Thymus (tissue), 14 donors: ENCODE measurements at places on chromosomes 3 and 15.

DNA sequence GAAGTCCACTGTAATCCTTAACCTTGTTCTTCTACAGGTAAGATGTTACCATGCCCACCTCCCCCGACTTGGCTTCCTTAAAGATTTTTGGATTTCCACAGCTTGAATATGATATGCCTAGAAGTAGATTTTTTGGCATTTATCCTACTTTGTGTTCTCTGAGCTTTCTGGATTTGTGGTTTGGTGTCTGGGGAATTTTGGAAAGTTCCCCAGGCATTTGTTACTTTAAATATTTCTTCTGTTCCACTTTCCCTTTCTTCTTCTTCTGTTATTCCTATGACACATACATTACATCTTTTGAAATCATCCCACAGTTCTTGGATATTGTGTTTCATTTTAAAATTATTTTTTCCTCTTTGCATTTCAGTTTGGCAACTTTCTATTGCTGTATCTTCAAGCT lies 122.1 kb upstream of the TMEM108 start:
- no peak for DNase-seq
- no peak overlapping the region for H3K27ac ChIP-seq
- H3K27me3 ChIP-seq = no peaks in the 10 kb centered on the region
- no peaks in the 10 kb centered on the region for H3K4me1 ChIP-seq
- no peaks in the 10 kb centered on the region for H3K36me3 ChIP-seq

GRCh38 chr3:83224101-83224868 lies 1462.8 kb upstream of the GBE1 start:
- H3K27me3 ChIP-seq = no peaks in the 10 kb centered on the region
- H3K27ac ChIP-seq = no peak overlapping the region
- no peaks in the 10 kb centered on the region for H3K36me3 ChIP-seq

DNA sequence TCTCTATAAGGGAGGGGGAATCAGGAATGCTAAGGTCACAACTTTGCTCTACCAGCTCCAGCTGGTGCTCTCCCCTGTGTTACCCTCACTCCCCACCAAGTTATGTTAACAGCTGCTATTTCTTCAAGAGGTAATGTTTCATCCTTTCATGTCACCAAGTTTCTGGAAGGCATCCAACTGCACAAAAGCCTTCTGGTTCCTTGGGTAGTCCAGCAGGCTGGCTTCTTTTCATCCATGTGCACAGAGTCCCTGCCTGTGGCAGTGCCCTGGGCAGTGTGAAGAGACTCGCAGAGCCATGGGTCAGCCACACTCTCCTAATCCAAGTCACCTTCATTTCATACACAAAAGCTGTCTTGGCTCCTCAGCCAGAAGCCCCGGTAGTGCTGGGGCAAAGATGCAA lies 737.5 kb upstream of the LMCD1 start:
- H3K4me1 ChIP-seq = no peaks in the 10 kb centered on the region
- no peak overlapping the region for H3K4me3 ChIP-seq
- no peaks in the 10 kb centered on the region for H3K27me3 ChIP-seq
- DNase-seq = no peak
- no peak overlapping the region for H3K27ac ChIP-seq

DNA sequence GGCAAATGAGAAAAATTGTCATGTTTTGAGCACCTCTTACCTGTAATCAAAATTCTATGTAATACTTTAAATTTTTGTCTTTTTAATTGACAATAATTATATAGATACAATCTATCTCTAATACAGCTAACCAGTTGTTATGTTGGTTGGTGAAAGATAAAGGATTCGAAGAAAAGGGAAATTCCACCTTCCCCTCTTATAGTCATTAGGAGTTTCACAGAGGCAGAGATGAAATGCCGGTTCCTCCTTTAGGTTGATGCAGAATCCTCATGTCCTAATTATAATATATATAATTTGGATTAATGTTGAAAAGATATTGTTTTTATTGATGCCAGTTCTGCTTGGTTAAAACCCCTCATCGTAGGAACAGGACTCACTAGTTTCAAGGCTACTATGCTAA lies 67.1 kb downstream of the LRCH3 start:
- no peak for DNase-seq
- no peak overlapping the region for H3K27ac ChIP-seq
- H3K36me3 ChIP-seq = peaks cover 31% of the 10 kb centered on the region

GRCh38 chr15:75895731-75896130 lies 7.9 kb upstream of the FBXO22 start:
- DNase-seq = no peak
- no peak overlapping the region for H3K4me3 ChIP-seq
- H3K4me1 ChIP-seq = no peaks in the 10 kb centered on the region
- H3K27ac ChIP-seq = no peak overlapping the region

GRCh38 chr15:57705746-57706404 lies 639 bp upstream of the POLR2M start:
- H3K27ac ChIP-seq = peak overlapping the region; percentile 88
- peaks cover 6% of the 10 kb centered on the region for H3K27me3 ChIP-seq
- H3K36me3 ChIP-seq = peaks cover 18% of the 10 kb centered on the region
- H3K4me3 ChIP-seq = peak overlapping the region; percentile 82

- H3K27me3 ChIP-seq = peaks cover 8% of the 10 kb centered on the region
- DNase-seq = no peak
- H3K4me3 ChIP-seq = no peak overlapping the region
These were observed 36.3 kb upstream of the MASP1 start for GRCh38 chr3:187327845-187328244.

DNA sequence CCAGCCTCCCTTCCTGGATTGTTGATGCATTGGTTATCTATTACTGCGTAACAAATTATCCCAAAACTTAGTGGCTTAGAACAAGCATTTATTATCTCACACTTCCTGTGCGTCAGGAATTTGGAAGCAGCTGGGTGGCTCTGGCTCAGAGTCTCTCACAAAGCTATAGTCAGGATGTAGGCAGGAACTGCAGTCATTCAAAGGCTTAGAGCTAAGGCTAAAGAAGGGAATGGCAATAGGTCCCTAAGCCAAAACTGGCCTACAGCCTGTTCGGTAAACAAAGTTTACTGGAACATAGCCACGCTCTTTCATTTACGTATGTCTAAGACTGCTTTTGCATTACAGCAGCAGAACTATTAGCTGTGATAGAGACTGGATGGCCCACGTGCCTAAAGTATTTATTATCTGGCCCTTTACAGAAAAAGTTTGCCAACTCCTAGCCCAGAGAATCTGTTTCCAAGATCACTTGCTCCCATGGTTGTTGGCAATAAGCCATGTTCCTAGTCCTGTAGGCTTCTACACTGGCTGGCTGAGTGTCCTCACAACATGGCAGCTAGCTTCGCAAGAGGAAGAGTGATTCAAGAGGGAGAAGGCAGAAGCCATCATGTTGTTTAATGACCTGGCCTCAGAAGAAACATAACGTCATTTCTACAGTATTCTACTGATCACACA lies 132.4 kb downstream of the SNRK start:
- no peak overlapping the region for H3K27ac ChIP-seq
- no peak for DNase-seq
